ENCODE measurements at places on chromosomes 11 and 22.
A peak's percentile ranks its signal among the peaks of the same experiment; 100 is the strongest.

DNA sequence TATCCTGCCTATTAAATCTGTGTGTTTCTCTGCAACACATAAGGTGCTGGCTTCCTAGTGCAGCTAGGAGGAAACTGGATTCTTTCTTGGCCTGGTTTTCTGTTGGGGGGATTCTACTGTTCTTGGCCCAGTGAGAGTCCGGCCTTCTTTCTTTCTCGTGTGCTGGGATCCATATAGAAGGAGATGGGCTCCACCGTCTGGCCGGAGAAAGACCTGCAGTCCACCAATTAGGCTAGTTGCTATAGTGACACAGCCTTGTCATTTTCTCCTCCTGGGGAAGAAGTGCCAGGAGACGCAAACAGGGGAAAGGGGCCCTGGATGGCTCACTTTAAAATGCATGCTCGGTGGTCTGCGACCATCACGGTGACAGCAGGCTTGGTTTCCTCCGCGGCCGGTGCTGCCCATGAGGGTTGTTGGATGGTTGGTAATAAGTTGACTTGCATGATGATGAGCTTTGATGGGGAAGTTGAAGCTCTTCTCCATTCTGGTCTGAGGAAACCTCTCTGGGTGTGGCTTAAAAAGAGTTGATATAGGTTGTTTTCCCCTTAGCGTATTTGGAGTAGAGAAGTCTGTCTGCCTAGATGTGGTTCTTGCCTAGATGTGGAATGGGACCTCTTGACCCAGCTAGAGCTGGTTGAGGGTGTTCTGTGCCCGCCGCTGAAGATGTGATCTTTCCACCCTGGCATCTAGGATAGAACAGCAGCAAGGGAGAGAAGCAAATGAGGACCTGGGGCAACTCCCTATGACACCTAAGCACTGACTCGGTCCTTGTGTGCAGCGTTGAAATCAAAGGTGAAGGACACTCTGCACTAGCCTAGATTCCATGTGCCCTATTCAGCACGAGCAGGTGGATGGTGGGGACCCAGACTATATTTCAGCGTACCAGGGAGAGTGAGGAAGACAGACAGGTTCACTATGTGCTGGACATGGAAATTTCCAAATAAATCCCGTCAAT, 1335.0 kb downstream of the BRD1 start:
- DNase-seq: peak; percentile 22

GRCh38 chr11:77115181-77115611, 12.6 kb downstream of the OMP start:
- DNase-seq: no peak

DNA sequence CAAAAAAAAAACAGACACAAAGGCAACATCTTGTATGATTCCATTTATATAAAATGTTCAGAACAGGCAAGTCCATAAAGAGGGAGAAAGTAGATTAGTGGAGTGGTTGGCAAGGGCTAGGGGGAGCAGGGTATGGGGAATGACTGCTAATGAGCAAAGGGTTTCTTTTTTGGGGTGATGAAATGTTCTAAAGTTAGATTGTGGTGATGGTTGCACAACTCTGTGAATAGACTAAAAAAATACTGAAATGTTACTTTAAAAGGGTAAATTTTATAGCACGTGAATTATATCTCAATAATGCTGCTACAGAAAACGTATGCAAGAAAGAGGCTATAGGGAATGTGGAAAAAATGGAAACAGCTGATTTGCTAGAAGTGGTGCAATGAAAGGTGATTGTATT, 155.1 kb downstream of the TENM4 start:
- DNase-seq: no peak

DNA sequence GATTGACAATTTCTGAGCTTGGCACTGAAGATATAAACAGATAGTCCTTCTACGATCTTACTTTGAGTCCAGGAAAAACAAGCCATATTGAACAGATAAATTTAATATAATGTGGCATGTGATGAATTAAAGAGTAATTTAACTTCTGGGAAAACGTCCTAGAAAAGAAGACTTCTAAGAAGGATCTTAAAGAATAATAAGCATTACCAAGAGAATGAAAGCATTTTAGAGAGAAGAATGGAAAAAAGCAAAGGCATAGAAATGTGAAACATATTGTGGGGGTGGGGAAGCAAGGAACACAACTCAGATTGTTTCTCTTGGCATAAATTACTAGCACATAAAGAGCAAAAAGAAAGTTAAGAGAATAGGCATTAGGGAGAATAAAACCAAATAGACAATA, 5.4 kb downstream of the DDIAS start:
- DNase-seq: no peak

- DNase-seq: no peak
Measured at GRCh38 chr11:134911514-134912180, 499.6 kb upstream of the B3GAT1 start.

- peak; percentile 61 for DNase-seq
Measured at GRCh38 chr22:33787645-33788456, 132.4 kb downstream of the LARGE1 start.

DNA sequence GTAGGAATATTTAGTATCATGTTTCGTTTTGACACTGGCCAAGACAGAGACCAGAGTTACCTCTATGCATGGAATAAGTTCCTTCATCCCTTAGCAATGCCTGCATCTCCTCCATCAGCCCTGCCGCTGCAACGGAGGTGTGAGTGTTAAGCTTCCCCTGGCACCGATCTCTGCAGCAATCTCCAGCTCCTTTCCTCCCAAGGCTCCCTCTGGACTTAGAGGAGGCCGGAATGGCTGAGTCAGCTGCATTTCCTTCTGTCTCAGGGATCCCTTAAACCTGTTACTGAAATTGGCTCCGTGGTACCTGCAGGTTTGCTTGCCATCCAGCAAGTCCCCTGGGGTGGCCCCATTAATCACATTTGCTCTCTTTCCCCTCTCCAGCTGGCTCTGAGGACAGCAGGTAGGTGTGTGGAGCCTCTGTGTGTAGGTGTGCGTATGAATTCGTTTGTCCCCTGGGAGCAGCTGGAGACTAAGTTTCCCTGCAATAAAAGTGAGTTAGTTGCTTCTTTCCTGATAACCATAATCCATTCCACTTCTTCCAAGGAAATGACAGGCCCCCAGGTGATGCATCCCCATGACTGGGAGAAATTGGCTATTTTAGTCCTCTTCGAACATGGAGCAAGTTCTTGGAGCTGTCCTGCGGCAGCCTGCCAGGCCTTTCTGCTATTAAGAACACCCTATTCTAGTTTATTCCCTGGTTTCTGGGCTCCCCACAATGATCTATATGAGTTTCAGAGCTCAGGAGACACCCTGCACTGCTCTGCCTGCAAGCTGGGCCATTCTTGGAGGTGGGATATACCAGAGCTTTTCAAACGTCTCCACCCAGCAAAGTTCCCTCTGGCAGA, 457.2 kb upstream of the CADM1 start:
- DNase-seq: no peak

Data from GM12864 (cell line).